ENCODE measurements at places on chromosomes 7 and 10. TPM values are rescaled to one million over a fixed set of nuclear protein-coding genes. Genes with fewer than 3 reads are reported as not detected.

The TECPR1 gene
- 147 TPM for total RNA-seq

DNA sequence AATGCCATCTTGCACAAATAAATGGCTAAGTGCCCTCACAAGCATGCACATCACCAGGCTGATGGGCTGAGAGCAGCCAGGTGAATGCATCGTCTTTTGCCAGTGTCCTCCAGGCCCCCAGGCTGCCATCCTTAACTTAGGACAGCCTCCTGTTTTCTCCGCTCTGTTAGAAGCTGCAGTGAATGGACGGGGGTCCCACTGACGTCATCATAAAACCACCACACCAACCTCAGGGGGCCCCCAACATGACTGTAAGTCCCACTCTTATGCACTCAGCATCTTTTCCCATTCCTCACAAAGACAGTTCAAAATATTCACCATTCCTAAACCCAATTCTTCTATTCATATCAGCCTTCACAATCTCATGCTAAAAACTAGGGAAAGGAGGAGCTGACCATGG lies 34.4 kb downstream of the GLI3 start:
- H3K4me1 ChIP-seq: no peaks in the 10 kb centered on the region
- no peaks in the 10 kb centered on the region for H3K36me3 ChIP-seq
- no peaks in the 10 kb centered on the region for H3K27me3 ChIP-seq
- no peak overlapping the region for H3K27ac ChIP-seq

DNA sequence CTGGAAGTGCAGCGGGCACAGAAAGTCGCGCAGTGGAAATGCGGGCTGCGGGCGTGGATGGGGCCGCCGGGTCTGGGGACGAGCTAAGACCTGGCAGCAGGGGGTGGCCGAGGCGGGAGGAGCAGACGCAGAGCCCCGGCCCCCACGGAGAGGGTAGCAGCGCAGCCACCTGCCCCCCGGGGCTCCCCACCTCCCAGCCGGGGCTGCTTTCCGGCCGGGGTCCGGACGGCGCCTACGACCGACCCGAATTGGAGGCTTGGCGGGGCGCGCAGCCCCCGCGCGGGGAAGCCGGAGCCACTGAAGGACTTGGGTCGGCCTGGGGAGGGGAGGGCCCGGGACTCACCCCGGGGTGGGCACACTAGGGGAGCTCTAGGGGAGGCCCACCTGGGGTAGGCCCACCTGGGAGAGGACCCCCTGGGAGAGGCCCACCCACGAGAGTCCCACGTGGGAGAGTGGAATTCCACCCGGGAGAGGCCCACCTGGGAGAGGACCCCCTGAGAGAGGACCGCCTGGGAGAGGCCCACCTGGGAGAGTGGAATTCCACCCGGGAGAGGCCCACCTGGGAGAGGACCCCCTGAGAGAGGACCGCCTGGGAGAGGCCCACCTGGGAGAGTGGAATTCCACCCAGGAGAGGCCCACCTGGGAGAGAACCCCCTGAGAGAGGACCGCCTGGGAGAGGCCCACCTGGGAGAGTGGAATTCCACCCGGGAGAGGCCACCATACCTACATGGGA lies 854 bp upstream of the CFAP46 start:
- DNase-seq: no peak
- no peak overlapping the region for H3K4me3 ChIP-seq
- H3K27ac ChIP-seq: no peak overlapping the region
- H3K27me3 ChIP-seq: peaks cover 4% of the 10 kb centered on the region
- H3K36me3 ChIP-seq: no peaks in the 10 kb centered on the region

- no peak for DNase-seq
- H3K27ac ChIP-seq: peak overlapping the region; percentile 75
- H3K4me3 ChIP-seq: peak overlapping the region; percentile 69
Measured at GRCh38 chr10:89303161-89303560, 1.3 kb downstream of the IFIT2 start.

DNA sequence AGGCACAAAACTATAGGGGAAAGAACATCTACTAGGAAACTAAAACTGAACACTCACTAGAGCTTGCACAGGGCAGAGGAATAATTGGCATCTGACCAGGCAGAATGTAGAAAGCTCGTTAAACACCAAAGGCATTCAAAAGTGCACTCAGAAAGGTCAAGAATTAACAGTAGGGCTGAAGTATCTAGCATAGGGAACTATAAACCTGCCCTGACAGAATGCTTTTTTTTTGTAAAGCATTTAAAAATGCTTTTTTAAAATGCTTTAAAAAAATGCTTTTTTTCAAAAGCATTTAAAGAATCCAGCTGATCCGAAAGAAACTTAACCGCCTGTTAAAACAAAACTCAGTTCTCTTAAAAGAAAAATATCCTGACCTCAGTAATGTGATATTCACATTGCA lies 74.6 kb upstream of the EGFR start:
- H3K27me3 ChIP-seq: no peaks in the 10 kb centered on the region
- no peak overlapping the region for H3K27ac ChIP-seq
- DNase-seq: no peak
- no peaks in the 10 kb centered on the region for H3K36me3 ChIP-seq
- H3K4me1 ChIP-seq: no peaks in the 10 kb centered on the region
- no peak overlapping the region for H3K4me3 ChIP-seq

GRCh38 chr7:17600340-17600752 lies 301.9 kb downstream of the AHR start:
- H3K27me3 ChIP-seq: no peaks in the 10 kb centered on the region
- no peaks in the 10 kb centered on the region for H3K36me3 ChIP-seq
- no peak overlapping the region for H3K27ac ChIP-seq

GRCh38 chr7:151490456-151491105 lies 29.1 kb downstream of the RHEB start:
- H3K27ac ChIP-seq: no peak overlapping the region
- H3K4me1 ChIP-seq: peaks cover 19% of the 10 kb centered on the region
- peaks cover 36% of the 10 kb centered on the region for H3K36me3 ChIP-seq
- no peaks in the 10 kb centered on the region for H3K27me3 ChIP-seq
- no peak overlapping the region for H3K4me3 ChIP-seq

GRCh38 chr10:75956624-75957023 lies 525.2 kb downstream of the LRMDA start:
- H3K4me3 ChIP-seq: no peak overlapping the region
- H3K27me3 ChIP-seq: no peaks in the 10 kb centered on the region
- DNase-seq: no peak
- no peak overlapping the region for H3K27ac ChIP-seq
- H3K4me1 ChIP-seq: no peaks in the 10 kb centered on the region
- H3K36me3 ChIP-seq: no peaks in the 10 kb centered on the region

DNA sequence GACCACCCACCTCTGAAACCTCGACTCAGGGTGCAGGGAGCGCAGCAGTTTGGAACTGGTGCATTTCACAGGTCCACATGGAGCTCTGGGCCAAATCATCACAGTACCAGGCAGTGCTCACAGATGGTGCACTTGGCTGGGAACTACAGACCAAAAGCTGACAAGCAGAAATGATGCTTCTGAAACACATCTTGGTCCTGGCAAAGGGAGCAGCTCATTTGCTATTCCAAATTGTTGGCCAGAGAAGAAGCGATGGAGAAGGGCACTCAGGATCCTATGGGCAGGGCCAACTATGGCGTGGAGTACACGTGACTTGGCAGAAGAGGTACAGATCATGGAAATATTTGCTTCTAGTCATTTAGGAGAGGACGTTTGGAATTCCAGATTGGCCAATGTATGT lies 383.9 kb downstream of the CALN1 start:
- H3K4me3 ChIP-seq: no peak overlapping the region
- no peak overlapping the region for H3K27ac ChIP-seq
- no peaks in the 10 kb centered on the region for H3K27me3 ChIP-seq
- no peak for DNase-seq
- no peaks in the 10 kb centered on the region for H3K36me3 ChIP-seq

DNA sequence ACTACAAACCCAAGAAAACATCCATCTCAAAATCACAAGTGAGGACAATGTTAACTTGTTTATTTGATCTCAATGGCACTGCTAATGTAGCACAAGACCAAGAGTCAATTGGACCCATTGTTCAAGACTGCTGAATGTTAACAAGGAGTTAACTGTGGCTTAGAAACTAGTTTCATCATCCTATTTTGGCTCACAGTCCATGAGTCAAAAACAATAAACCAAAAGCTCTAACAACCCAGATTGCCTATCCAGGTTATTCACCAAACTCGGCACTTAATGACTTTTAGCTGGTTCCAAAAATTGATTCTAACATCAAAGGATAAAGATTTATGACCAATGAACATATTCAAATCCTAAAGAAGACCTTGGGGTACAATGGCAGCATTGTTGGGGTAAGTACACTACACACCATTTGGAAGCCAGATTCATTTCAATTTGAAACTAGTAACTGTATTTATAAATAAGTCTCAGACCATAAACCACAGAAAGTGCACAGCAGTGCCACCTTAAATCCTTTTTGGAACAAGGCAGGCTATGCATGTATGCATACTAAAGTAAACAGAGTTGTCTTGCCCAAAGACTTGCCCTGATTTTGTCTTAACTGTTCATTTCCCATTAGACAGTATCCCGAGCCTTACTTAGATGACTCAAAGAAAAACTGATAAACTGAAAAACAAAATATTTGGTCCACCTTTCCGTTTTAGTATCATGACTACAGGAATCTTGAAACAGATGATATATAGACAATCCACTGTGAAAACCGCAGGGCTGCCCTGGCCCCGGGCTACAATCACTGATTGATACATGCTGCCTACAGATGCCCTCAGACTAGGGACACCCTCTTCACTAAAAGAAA lies 84.5 kb downstream of the SRPK2 start:
- H3K36me3 ChIP-seq: no peaks in the 10 kb centered on the region
- no peak overlapping the region for H3K4me3 ChIP-seq
- DNase-seq: no peak

The SPRN gene
- not detected for total RNA-seq

GRCh38 chr10:11609492-11610093 lies 1.9 kb downstream of the USP6NL start:
- H3K4me1 ChIP-seq: peaks cover 41% of the 10 kb centered on the region
- no peaks in the 10 kb centered on the region for H3K36me3 ChIP-seq
- DNase-seq: no peak
- no peaks in the 10 kb centered on the region for H3K27me3 ChIP-seq
- no peak overlapping the region for H3K27ac ChIP-seq
- H3K4me3 ChIP-seq: no peak overlapping the region

GRCh38 chr7:90225181-90225580 lies 13.6 kb downstream of the STEAP2 start:
- H3K27me3 ChIP-seq: no peaks in the 10 kb centered on the region
- no peak overlapping the region for H3K4me3 ChIP-seq
- H3K4me1 ChIP-seq: no peaks in the 10 kb centered on the region
- no peak overlapping the region for H3K27ac ChIP-seq
- H3K36me3 ChIP-seq: no peaks in the 10 kb centered on the region
- DNase-seq: no peak

DNA sequence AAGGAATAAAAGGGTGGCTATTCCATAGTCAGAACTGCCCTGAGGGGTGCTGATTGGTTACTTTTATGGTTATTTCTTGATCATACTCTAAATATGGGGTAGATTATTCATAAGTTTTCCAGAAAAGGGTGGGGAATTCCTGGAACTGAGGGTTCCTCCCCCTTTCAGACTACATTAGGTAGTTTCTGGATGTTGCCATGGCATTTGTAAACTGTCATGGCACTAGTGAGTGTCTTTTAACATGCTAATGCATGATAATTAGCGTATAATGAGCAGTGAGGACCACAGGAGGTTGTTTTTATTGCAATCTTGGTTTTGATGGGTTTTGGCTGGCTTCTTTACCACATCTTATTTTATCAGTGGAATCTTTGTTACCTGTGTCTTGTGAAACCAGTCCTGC lies 26.5 kb upstream of the POT1 start:
- no peaks in the 10 kb centered on the region for H3K4me1 ChIP-seq
- no peak for DNase-seq
- H3K27ac ChIP-seq: no peak overlapping the region
- no peaks in the 10 kb centered on the region for H3K36me3 ChIP-seq

DNA sequence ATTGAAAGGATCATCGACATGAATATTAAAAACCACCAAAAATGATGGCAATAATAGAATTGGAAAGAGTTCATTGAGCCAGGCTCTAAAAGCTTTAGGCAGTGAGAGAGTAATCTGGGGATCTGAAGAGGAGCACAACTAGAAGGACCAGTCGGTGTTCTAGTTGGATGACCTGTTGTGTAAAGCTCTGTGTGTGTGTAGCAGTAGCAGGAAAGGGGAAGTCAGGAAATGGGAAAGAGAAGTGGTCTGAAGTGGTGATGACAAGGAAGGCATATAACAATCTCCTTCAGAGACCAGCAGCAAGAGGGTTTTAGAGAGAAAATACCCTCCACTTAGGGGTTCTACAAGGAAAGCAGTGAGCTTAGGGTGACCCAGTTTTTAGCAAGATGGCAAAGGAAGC lies 539.2 kb downstream of the HTR7 start:
- H3K4me1 ChIP-seq: no peaks in the 10 kb centered on the region
- no peak overlapping the region for H3K4me3 ChIP-seq
- H3K36me3 ChIP-seq: no peaks in the 10 kb centered on the region
- H3K27ac ChIP-seq: no peak overlapping the region

DNA sequence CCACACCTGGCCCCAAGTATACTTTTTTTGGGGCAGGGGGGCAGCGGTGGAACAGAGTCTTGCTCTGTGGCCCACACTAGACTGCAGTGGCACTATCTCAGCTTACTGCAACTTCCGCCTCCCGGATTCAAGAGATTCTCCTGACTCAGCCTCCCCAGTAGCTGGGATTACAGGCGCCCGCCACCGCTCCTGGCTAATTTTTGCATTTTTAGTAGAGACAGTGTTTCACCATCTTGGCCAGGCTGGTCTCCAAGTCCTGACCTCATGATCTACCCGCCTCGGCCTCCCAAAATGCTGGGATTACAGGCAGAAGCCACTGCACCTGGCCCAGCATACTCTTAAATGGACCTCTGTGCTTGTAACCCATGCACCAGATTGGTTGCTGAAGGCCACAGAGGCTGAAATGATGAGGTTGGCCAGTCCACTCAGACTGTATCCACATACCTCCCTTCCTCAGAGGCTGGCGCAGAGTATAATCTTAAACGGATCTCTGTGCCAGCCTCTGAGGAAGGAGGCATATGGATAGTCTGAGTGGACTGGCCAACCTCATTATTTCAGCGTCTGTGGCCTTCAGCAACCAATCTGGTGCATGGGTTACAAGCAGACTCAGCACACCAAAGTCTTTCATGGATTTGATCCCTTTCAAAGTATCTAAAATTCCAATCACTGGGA lies 3.0 kb downstream of the CALN1 start:
- H3K4me1 ChIP-seq: no peaks in the 10 kb centered on the region
- no peaks in the 10 kb centered on the region for H3K27me3 ChIP-seq
- H3K27ac ChIP-seq: no peak overlapping the region
- DNase-seq: no peak
- H3K4me3 ChIP-seq: no peak overlapping the region

The GPR85 gene
- total RNA-seq: not detected

GRCh38 chr10:92284112-92284704 lies 6.7 kb downstream of the CPEB3 start:
- no peak overlapping the region for H3K27ac ChIP-seq
- no peaks in the 10 kb centered on the region for H3K4me1 ChIP-seq
- no peak overlapping the region for H3K4me3 ChIP-seq
- H3K27me3 ChIP-seq: no peaks in the 10 kb centered on the region
- no peaks in the 10 kb centered on the region for H3K36me3 ChIP-seq
- no peak for DNase-seq

GRCh38 chr7:98400542-98401340 lies at the start of gene BAIAP2L1:
Gene BAIAP2L1, minus strand, starts transcription at chr7:98401090. Its CDS starts 238 bp downstream, at chr7:98400852.
- no peak within 1 kb of the TSS for H3K4me3 ChIP-seq
- no peaks in the 10 kb centered on the region for H3K36me3 ChIP-seq
- H3K27ac ChIP-seq: no peak within 1 kb of the TSS
- peak; percentile 74 for DNase-seq
- peaks cover 12% of the 10 kb centered on the region for H3K4me1 ChIP-seq

Measured in CD4-positive, alpha-beta memory T cell (primary cell).